ENCODE measurements at places on chromosomes 2 and 18.
A peak's percentile ranks its signal among the peaks of the same experiment; 100 is the strongest.

GRCh38 chr2:231597014-231597611 is 4.4 kb downstream of the TEX44 start:
- no peaks in the 10 kb centered on the region for H3K4me1 ChIP-seq
- H3K27me3 ChIP-seq, result no peaks in the 10 kb centered on the region
- H3K27ac ChIP-seq, result no peak overlapping the region
- no peaks in the 10 kb centered on the region for H3K36me3 ChIP-seq
- no peak for DNase-seq

DNA sequence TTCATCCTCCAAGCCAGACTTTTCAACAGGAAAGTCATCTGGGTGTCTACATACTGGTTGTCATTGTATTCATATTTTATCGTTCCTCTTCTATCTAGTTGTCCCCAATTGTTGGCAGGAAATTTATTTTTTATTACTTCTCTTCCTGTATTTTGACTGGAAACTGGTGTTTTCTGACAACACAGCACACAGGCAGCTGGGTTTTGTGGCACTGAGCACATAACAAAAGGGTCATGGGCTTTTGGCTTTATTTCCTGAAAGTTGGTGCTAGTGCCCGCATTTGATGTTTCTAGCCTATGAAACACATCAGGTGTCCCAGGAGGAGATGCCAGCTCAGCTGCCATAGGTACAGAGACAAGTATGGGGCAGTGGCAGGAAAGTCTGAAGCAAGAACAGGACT is 126.4 kb downstream of the TMEM17 start:
- no peak overlapping the region for H3K27ac ChIP-seq
- no peaks in the 10 kb centered on the region for H3K27me3 ChIP-seq
- no peak for DNase-seq
- no peak overlapping the region for H3K4me3 ChIP-seq

GRCh38 chr2:10891390-10891789 is 20.3 kb upstream of the KCNF1 start:
- H3K4me3 ChIP-seq, result no peak overlapping the region
- H3K36me3 ChIP-seq, result no peaks in the 10 kb centered on the region
- H3K27ac ChIP-seq, result no peak overlapping the region
- peaks cover 19% of the 10 kb centered on the region for H3K27me3 ChIP-seq

GRCh38 chr2:179825494-179825893 is 35.9 kb downstream of the ZNF385B start:
- no peak overlapping the region for H3K4me3 ChIP-seq
- no peak overlapping the region for H3K27ac ChIP-seq
- no peaks in the 10 kb centered on the region for H3K36me3 ChIP-seq

DNA sequence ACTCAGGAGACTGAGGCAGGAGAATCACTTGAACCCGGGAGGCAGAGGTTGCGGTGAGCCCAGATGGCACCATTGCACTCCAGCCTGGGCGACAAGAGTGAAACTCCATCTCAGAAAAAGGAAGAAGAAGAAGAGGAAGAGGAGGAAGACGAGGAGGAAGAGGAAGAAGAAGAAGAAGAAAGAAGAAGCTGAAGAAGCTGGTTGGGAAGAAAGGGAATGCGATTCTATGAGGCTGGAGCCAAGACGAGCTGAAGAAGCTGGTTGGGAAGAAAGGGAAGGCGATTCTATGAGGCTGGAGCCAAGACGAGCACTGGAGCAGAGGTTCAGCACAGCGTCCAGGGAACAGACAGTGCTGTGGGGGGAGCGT is 30.3 kb upstream of the TAF1B start:
- no peak overlapping the region for H3K4me3 ChIP-seq
- H3K36me3 ChIP-seq, result no peaks in the 10 kb centered on the region
- no peaks in the 10 kb centered on the region for H3K27me3 ChIP-seq
- DNase-seq, result no peak

- H3K4me1 ChIP-seq, result peaks cover 34% of the 10 kb centered on the region
- peak overlapping the region; percentile 73 for H3K4me3 ChIP-seq
- H3K27ac ChIP-seq, result peak overlapping the region; percentile 97
- no peaks in the 10 kb centered on the region for H3K36me3 ChIP-seq
Measured at GRCh38 chr2:85439986-85440385, 21.5 kb downstream of the SH2D6 start.

- no peak overlapping the region for H3K4me3 ChIP-seq
- no peaks in the 10 kb centered on the region for H3K36me3 ChIP-seq
- DNase-seq, result no peak
- no peaks in the 10 kb centered on the region for H3K27me3 ChIP-seq
- H3K4me1 ChIP-seq, result peaks cover 29% of the 10 kb centered on the region
- H3K27ac ChIP-seq, result no peak overlapping the region
Measured at GRCh38 chr2:64692401-64692800, 38.7 kb upstream of the SERTAD2 start.

DNA sequence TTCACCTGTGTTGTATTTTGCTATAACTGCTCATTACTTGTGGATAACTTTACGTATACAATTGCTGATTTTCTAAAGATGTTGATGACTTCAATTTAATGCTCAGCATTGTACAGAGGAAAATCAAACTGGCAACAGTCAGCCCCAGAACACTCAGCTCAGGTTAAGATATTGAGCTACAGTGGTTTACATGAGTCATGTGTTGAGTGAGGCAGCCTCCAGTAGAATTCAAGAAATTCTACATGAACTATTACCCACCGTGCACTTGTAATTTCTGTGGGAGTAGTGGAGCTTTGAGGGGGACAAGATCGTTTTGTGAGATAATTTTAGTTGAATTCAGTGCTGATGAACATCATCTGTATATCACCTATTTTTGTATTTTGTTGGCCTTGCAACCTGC is 292.3 kb downstream of the ALPK2 start:
- no peaks in the 10 kb centered on the region for H3K27me3 ChIP-seq
- H3K4me3 ChIP-seq, result no peak overlapping the region
- peaks cover 2% of the 10 kb centered on the region for H3K4me1 ChIP-seq
- no peak overlapping the region for H3K27ac ChIP-seq

GRCh38 chr2:17879137-17879912 is 858 bp downstream of the KCNS3 start:
- peaks cover 20% of the 10 kb centered on the region for H3K4me1 ChIP-seq
- no peaks in the 10 kb centered on the region for H3K36me3 ChIP-seq
- DNase-seq, result no peak
- peaks cover 73% of the 10 kb centered on the region for H3K27me3 ChIP-seq
- H3K27ac ChIP-seq, result no peak overlapping the region
- peak overlapping the region; percentile 66 for H3K4me3 ChIP-seq

Measured in activated T-cell treated with anti-CD3 and anti-CD28 coated beads, Interleukin-2, amount 50 U/mL, for 24 hours (primary cell).